ENCODE measurements at places on chromosomes 2 and 18.

DNA sequence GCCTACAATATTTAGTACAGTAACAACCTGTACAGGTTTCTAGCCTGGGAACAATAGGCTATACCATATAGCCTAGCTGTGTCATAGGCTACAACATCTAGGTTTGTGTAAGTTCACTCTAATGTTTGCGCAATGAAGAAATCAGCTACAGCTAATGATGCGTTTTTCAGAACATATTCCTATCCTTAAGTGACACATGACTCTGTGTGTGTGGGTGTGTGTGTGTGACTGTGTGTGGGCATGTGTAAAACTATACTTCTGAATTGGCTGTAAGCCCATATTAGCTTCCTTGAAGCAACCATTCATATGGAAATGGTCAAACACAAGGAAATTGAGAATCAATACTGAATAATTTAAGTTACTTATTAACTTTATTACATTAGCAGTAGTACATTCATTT lies 120.8 kb upstream of the SULT1C3 start:
- no peak for DNase-seq

- DNase-seq, result no peak
Observed at GRCh38 chr2:202344178-202344577, 31.9 kb upstream of the BMPR2 start.

GRCh38 chr18:57801761-57802212 lies 1.3 kb downstream of the ATP8B1 start:
- DNase-seq, result no peak

DNA sequence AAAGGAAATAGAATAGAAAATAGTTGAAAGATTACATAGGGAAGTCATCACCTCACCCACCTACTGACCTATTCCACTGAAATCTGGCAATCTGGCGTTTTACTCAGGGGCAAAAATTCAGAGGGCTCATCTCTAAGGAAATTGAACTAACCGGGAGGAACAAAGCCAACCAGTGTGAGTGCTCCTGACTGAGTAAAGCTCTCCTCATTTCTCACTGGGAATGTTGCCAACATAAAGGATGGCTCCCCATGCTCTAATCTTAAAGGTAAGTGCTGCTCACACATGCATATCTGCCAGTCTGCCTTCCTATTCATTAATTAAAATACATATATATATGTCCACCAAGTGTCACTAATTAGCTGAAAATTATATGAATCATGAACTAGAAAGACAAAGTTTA lies 13.5 kb upstream of the DOK6 start:
- no peak for DNase-seq

DNA sequence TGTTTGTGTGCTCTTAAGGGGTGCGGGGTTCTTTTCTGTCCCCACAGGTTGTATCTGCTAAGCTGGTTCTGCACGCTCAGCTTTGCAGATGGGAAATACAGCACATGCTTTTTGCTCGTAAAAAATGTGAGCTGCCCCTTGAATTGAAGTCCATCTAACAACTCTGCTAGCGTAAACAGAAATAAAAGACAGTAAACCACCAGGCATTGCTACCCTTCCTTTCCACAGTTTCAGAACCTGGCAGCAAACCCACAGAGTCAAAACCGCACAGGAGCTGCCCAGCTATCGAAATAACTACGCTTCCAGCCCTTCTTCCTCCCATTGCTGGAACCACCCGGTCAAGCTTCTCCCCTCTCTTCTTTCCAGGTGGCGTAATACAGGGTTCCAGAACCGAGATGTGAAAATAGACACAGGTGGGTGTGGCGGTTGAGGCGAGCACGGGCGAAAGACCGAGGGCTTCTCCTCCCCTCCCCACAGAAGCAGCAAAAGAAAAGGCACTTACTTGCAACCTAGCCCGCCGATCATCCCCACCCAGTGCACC lies 479 bp downstream of the SCN9A start:
- no peak for DNase-seq

DNA sequence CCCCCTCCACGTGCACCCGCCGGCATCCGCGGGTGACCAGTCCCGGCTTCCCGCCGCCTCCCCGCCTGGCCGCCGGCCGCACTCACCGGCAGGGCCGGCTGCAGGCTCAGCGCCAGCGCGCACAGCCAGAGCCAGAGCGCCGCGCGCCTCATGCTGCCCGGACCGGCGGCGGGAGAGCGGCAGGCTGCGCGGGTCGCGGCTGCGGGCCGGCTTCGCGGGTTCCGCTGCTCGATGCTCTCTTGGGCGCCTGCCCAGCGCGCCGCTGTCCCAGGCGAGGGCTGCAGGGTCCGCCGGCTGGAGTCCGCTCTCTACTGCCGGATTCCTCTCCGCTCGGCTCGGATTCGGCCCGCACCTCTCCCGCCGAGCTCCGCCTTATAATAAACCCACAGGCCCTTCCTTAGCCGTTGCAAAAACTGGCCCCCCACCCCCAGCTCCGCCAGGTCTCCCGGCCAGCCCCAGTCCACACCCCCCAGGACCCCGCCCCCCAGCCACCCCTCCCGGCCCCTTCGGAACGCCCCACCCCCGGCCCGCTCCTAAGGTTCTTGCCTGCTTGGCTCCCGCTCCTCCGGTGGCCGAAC lies at the start of gene SDC1:
TSS of gene SDC1 (minus strand) at position 415 of the 578 bp plus-strand sequence. CDS start at position 152, 263 bp downstream.
- DNase-seq, result no peak

DNA sequence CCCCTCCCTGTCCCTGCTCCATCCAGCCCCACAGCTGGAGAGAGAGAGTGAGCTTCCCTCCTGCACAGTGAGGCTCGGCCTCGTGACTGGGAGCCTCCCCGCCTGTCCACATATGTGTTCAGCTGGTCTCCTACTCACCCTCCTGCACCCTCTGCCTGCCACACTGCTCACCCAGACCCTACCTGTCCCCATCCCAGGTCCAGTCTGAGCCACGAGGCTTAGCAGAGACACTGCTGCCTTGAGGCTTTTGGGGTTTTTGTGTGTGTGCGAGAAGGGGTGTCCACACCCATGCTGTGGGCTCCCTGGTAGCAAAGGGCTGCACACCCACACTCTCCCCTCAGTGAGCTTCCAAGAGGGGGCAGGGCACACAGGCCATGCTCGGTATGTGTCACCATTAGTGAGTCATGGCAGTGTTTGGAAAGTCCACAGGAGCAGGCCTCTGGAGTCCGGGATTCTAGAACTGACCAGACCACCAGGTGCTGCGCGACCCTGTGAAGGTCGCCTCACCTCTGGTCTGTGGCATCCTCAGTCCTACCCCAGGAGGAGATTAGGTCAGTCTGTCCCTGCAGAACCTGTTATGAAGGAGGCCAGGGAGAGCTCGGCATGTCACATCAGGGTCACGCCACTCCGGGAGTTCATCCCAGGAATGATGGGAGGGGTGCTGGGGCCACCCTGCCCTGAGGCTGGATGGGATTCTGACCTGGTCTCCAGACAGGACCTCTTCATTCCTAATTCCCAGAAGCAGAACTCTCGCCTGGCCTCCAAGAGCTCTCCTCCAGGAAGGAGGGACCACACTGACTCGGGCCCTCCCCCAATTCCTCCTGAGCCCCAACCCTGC lies 39.9 kb upstream of the SMAD7 start:
- DNase-seq, result no peak

- no peak for DNase-seq
Observed at GRCh38 chr2:97723156-97724072, 10.0 kb downstream of the ZAP70 start.

- DNase-seq, result no peak
Observed at GRCh38 chr18:25675123-25675850, 323.3 kb upstream of the ZNF521 start.

DNA sequence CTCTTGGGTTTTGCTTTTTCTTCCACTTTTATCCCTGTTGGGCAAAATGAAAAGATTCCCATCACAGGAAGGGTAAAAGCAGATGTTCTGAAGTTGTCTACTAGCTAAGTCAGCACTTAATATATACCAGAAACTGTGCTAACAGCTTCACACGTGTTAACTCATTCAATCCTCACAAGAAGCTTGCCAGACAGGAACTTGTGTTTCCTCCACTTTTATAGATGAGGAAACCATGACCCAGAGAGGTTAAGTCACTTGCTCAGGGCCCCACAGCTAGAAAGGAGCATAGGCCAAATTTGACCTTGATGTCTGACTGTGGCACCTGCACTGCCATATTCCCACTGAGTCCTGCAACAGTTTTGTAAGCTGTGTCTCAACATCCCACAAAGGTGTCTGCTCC lies 76.8 kb upstream of the EPC2 start:
- DNase-seq, result no peak

DNA sequence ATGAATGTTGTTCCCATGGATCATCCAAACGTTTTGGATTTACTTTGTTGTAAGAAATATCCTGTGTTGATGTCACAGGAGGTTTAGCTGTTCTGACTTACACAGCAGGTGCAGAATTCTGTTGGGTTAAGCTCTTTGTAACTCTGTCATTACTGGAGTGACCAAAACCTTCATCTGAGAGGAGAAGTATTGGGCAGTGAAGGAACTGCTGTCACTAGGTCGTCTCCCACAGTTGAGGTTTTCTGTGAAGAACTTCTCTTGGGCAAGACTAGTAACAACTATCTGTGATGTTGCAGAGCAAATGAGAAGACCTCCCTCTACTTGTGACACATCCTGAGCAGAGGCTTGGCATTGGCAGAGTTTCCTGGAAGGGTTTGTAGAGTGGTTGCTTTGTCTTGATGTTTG lies 2.9 kb downstream of the SPTBN1 start:
- no peak for DNase-seq

- DNase-seq, result no peak
Observed at GRCh38 chr2:159208438-159208837, 78.1 kb downstream of the WDSUB1 start.

- no peak for DNase-seq
Observed at GRCh38 chr2:69948032-69948962, 13.1 kb downstream of the ASPRV1 start.

- no peak for DNase-seq
Observed at GRCh38 chr2:35104309-35104708, 1251.3 kb upstream of the CRIM1 start.

- no peak for DNase-seq
Observed at GRCh38 chr2:105330681-105331375, 1.3 kb upstream of the TGFBRAP1 start.

DNA sequence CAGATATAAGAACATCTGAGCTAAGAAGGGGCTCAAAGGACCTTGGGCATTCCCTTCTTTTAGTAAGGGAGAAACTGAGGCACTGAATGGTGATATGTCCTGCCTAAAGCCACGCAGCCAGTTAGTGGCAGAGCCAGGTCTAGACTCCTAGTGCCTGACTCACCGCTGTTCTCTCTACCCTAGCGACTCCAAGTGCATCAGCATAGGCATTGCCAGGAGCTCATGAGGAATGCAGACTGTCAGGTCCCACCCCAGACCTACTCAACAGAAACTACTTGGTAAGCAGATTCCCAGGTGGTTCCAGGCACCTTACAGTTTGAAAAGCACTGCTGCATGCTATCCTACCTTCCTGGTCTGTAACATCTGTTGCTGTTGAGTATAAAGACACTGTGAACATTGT lies 158.9 kb downstream of the MSH2 start:
- DNase-seq, result no peak

GRCh38 chr2:231318436-231318835 lies 77.1 kb upstream of the B3GNT7 start:
- DNase-seq, result no peak

DNA sequence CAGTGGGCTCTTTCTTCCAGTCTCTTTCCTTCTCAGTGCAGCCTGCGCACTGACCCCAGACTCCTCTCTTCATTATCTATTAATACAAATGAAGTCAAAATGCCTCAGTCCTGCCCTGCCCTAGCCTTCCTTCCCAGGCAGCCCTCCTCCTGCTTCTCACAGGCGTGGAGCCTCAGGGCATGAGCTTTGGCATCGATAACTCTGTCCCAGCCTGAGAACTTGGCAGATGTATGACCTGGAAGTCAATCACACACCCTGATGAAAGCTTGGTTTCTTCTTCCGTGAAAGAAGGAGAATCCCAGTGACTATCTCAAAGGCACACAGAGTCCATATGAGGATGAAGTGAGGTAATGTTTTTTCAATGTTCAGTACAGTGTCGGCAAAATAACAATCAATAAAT lies 600.7 kb upstream of the ID2 start:
- no peak for DNase-seq

- DNase-seq, result no peak
Observed at GRCh38 chr2:98474979-98475632, 30.4 kb downstream of the INPP4A start.

- no peak for DNase-seq
Observed at GRCh38 chr2:217656316-217656715, 346.5 kb downstream of the TNS1 start.

- no peak for DNase-seq
Observed at GRCh38 chr18:59555995-59556659, 141.1 kb downstream of the CCBE1 start.

DNA sequence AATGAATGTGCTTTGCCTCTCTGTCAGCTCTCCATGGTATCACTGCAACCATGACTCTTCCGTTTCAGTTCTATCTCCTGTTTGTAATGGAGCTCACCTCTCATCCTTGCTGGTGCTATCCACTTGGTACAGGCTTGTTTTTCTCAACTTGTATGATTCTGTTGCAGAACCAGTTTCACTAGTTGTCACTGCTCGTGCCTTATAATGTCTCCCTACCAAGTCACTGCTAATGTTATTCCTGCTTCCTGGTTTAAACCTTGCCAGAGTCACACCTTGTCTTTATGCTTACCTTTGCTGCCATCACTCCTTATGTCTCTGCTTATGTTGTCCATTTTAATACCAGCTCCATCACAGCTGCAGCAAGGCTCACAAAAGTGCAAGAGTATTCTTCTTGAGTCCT lies 1191.0 kb upstream of the LRRTM1 start:
- DNase-seq, result no peak

GRCh38 chr2:195734931-195735330 lies 77.9 kb downstream of the SLC39A10 start:
- DNase-seq, result no peak

- no peak for DNase-seq
Observed at GRCh38 chr2:22880161-22880560, 504.8 kb upstream of the KLHL29 start.

DNA sequence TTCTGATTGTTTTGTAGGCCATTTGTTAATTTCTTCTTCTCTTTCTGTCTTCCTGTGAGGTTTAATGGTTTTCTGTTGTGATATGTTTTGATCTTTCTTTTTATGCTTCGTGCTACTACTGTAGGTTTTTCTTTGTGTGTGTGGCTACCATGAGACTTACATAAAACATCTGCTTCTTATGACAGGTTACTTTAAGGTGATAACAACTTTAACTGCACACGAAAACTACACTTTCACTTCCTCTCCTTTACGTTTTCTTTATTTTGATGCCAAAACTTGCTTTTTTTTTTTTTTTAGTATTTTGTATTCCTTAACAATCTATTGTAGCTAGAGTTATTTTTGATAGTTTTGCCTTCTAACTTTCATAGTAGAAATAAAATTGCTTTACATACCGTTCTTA lies 691.3 kb downstream of the TSN start:
- no peak for DNase-seq

DNA sequence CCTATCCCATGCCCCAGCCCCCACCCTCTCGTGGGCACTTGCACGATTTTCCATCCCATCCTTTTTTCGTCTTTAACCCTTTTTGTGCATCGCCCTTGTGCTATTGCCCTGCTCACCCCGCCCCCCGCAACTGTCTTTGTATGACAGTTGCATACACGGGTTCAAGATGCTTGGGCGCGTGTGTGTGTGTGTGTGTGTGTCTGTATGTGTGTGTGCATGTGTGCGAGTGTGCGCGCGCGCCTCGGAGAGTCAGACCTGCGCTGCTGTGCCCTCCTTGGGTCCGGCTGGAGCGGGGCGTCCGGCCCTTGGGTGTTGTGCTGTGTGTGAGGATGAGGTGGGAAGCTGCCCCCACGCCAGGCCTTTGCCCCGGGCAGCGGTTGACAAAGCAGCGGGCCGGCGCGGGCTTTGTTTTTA lies 230.7 kb downstream of the HAUS1 start:
- DNase-seq, result no peak
